Hepatocyte (in vitro differentiated cells): ENCODE measurements at places on chromosomes 6 and 20.

GRCh38 chr6:73968221-73968757, 272.3 kb downstream of the CD109 start:
- DNase-seq = no peak

DNA sequence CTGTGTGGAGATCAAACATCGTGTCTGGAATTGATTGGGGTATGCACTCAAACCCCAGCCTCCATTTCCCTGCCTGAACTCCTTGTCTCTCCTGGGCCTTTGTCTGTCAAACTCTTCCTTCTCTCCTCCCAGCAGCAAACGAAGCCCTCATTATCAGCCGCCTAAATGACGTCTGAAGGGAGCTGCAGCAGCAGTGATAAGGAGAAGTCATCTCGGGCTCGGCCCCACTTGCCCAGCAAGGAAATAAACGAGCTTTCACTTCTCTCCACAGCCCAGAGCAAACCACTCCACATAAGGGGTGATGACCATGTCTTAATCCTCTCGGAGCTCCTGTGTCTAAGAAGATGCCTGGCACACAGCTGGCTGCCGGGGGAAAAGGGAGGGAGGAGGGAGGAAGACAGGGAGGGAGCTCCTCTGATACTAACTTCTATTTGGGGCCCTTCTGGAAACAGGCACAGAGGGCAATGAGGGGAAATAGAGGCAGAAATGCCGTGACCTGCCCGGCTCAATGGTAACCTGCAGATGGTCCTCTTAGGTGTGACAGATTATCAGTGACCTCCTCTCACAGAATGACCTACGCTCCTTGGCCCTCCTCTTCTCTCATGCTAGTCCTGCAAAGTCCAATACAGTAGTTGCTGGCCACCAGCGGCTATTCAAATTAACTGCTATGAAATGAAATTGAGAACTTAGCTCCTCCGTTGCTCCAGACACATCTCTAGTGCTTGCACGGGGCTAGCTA, 100.4 kb downstream of the PXDC1 start:
- peak; percentile 47 for DNase-seq

DNA sequence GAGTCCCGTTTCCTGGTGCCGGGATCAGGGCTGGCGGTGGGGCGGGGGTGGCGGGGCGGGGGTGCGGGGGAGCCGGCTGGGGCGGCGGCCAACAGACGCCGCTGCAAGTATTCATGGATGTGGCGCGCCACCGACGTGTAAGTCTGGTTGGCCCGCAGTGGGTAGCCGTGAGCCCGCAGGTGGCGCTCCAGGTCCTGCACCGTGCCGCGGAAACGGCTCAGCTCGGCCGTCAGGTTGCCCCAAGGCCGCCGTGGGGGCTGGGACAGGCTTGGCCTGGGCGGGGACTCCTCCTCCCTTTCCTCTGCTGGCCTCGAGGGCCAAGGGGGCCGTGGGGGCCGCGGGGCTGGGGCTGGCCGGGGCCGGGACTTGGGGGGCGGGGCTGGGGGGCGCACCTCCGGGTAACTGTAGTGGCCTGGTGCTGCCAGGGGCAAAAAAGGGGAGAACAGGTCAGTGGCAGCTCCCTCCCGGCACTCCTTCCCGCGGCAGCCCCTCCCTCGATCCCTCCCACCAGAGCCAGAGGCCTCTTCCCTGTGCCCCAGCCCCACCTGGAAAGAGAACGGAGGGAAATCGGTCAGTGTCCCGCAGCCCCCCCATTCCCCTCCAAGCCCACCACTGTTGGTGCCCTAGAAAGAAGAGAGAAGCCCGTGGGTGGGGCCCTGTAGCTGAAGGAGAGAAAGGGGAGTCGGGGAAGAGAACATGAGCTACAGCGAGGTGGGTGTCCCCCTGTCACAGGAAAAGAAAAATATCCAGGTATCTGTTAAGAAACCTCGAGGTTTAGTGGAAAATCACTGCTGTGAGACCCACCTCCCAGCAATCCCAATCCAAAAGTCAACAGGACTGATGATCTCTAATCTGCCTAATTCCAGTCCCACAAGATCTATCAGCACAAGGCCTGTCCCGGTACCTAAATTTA, 21.3 kb downstream of the TNXB start:
- DNase-seq = peak; percentile 96

DNA sequence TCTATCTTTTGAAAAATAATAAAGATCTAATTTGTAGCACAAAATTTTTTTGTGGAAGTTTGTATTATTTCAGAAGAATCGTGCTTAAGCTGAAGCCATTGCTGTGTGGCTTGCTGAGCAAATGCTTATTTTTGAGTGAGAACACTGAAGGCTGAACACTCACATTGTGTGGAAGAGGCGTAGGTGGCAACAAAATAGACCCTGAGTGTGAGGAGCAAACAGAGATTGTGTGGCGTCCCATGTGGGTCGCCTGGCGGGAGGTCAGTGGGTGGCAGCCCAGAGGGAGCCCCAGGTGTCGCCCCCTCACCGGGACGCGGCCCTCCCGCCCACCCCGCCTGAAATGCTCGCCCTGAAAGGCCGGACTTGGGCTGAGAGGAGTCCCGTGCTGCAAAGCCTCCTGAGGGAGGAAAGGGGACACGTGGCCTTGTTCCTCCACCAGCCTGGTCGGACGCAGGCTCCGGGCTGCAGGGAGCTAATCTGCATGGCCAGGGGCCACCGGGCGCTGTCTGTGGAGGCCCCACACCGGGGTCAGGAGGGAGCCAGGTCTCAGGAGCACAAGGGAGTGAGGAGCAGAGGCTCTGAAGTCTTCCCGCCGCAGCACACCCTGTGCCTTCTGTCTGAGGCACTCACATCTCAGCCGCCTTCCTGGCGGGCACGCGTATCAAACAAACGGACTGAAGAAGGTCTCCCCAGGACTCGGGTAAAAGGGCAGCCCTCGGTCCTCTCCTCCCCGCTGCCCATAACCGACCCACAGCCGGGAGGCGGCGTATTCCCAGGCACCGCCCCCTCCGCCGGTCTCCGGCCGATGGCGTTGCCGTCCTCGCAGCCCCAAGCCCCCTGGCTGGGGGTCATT, 15.9 kb downstream of the DDO start:
- DNase-seq = no peak

GRCh38 chr6:79334674-79335073, 100.2 kb upstream of the HMGN3 start:
- no peak for DNase-seq
